ENCODE measurements at places on chromosomes 1 and 21.

- DNase-seq = no peak
Observed at GRCh38 chr1:207755846-207756693, 4.2 kb downstream of the CD46 start.

DNA sequence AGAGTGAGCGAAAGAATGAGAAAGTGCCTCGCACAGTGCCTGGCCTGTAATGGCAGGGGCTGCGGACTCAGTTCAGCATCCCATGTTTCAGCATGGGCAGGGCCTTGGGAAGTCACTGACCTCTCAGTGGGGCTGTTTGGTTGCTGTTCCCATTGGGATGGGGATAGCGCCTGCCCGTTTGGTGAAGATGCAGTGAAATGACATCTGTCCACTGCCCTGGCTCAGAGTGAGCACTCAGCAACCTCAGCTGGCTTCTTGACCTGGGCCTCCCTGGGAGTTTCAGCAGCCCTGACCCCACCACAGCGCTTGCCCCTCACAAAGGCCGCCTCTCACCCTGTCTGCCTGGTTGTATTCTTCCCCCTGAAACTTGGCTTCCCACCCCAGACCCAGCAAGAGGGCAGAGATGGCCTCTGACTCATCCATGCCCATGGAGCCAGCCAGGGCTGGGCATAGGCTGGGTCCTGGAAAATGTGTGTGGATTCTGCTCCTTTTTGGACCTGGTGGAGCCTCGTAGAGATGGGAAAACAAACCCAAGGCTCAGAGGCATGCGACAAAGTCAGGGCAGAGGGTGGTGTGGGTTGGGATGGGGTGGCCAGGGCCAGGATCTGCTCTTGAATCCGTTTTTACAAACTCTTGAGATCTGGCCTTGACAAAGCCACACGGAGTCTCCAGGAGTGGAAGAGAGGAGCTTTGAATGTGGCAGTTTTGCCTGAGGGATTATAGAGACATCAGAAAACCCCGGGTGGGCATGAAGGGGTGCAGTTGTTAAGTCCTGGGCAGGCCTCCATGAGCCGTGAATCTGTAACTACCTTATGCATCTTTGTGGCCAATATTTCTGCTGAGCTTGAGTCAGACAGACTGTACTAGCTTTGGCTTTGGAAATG is 1.2 kb downstream of the XKR8 start:
- DNase-seq = no peak

GRCh38 chr1:82218846-82219245 is 418.1 kb downstream of the ADGRL2 start:
- no peak for DNase-seq

DNA sequence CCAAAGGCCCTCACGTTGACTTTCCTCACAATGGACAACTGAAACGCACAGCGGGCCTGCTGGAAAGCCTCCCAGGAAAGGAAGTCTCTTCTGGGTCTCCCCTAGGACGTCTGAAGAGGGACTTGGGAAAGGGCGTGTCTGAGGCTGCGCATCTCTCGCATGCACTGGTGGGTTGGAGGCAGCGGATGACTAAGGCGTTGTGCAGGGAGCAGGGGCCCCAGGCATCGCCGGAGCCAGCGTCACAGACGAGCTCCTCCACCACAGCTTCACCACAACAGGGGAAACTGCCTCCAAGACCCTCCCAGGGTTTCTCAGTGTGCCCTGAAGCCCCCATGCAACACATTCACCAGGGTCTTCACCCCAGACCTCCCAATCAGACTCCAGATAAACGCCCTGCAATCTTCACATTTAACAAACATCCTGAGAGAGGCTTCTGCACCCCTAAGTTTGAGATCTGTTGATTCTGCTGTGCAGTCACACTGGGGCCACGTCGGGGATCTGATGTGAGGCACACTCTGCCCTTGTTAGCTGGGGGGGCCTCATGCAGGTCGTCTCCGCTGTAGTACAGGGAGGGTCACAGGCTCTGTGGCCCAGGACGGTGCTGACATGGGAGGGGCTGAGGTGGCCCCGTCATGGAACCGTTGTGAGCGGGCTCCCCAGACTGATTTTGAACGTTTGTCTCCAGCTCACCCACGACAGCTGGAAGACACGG is 7.0 kb upstream of the TFF1 start:
- DNase-seq = no peak

GRCh38 chr1:205396967-205397616 is 24.8 kb downstream of the LEMD1 start:
- DNase-seq = no peak

- DNase-seq = no peak
Observed at GRCh38 chr21:32140151-32140550, 138.7 kb downstream of the MIS18A start.

- DNase-seq = no peak
Observed at GRCh38 chr21:22691658-22692057, 1693.4 kb downstream of the NCAM2 start.

DNA sequence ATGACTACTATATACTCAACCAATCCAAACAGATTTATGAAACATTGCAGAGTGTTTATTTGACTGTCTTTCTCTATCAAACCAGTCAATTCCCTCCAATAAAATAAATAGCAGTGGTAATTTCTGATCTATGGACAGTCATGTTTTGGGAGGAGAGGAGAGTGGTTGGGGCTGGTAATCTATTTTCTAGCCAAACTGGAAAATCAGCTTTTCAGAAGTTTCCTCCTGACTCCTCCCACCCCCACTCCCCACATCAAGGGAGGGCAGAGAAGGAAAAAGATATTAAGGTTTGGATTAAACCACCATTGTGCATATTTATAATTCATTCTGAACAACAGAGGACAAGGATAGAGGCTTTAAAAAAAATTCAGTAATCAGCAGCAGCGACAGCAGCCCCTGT is 69.4 kb upstream of the SOX13 start:
- no peak for DNase-seq

GRCh38 chr1:1087351-1088028 is 13.4 kb upstream of the RNF223 start:
- DNase-seq = no peak

DNA sequence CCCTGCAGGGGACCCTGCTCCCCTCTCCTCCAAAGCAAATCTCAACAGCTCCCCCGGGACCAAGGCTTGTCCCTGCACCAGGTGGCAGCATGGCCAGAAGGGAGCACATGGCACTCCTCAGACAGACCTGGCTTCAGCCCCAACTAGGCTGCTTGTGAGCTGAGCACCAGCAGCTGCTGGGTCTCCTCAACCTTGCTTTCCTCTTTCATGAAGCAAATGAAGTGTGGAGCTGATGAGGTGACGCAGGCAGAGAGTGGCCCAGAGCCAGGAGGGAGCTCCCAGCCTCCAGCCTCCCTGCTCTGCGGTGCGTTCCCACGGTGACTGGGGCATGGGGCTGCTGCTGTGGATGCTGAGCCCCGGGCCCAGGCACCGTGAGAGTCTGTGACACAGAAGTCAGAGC is 34.0 kb downstream of the MEGF6 start:
- no peak for DNase-seq

- no peak for DNase-seq
Observed at GRCh38 chr1:17191990-17192242, 13.0 kb upstream of the PADI1 start.

- DNase-seq = no peak
Observed at GRCh38 chr1:85088408-85088784, 40.1 kb upstream of the MCOLN3 start.

GRCh38 chr1:93735722-93736121 is 54.1 kb upstream of the BCAR3 start:
- no peak for DNase-seq

DNA sequence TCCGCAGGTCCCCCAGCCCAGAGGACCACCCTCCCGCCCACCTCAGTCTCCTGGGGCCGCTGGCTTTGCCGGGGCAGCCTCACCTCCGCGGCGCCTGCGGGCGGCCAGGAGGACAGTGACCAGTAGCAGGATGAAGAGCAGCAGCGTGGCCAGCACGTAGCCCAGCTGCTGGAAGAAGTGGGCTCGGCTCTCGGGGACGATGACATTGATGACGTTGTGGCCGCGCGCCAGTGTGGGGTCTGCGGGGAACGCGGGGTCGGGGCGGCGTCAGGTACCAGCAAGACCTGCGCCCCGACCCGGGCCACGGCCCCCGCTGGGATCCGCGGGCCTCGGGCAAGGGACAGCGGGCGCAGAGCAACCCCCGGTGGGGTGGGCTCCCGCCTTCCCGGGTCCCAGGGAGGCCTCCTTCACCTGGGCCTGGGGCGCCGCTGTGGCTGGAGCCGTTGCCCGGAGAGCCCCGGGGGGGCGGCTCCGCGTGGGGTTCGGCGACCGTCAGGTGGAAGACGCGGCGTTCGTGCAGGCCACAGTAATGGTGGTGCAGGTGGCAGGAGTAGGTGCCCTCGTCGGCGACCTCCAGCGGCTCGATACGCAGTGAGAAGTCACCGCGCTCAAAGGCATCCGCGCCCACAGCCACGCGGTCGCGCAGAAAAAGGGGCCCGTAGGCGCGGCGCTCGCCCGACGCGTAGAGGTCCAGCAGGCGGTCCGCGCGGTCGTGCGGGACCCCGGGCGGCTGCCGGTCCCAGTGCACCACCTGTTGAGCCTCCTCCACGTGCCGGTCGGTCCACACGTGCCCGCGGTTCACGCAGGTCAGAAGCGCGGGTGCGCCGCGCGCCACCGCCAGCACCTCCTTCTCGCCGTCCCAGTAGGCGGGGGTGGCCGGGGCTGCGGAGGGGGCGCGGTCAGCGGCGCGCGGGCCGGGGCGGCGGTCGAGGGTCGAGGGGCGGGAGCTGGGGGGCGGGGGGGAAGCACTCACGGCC is 3.8 kb downstream of the MXRA8 start:
- no peak for DNase-seq

DNA sequence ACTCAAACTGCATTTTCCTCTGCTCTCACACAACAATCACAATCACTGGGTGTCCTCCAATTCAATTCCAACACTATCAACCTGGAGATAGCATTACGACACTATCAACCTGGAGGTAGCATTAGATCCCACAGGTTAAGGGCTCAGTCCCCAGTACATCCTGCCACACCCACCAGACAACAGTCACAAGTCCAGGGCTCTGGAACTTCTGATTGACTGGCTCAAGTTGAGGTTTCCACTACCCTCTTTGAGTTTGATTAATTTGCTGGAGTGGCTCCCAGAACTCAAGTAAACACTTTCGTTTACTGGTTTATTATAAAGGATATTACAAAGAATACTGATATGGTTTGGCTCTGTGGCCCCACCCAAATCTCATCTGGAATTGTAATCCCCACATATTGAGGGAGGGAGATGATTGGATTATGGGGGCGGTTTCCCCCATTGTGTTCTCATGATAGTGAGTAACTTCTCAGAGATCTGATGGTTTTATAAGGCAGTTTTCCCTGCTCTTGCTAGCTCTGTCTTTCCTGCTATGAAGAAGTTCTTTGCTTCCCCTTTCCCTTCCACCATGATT is 49.6 kb upstream of the ARHGAP29 start:
- DNase-seq = no peak

DNA sequence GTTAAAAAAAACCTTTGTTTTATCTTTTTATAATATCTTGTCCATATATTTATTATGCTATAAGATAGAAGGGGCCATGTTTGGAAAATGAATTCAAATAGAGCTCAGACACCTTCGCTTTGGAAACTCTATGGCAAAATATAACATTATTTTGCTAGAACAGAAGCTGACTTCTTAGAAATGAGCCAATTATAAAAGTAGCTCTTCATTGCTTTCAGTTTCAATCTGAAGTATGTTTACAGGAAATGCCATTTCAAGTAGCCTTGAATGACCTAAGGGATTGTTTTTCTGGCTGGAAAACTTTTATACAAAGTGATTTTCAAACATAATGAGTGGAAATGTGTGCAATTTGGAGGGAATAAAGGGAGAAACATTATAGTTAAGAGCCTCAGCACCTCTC is 37.8 kb upstream of the GBP5 start:
- no peak for DNase-seq

DNA sequence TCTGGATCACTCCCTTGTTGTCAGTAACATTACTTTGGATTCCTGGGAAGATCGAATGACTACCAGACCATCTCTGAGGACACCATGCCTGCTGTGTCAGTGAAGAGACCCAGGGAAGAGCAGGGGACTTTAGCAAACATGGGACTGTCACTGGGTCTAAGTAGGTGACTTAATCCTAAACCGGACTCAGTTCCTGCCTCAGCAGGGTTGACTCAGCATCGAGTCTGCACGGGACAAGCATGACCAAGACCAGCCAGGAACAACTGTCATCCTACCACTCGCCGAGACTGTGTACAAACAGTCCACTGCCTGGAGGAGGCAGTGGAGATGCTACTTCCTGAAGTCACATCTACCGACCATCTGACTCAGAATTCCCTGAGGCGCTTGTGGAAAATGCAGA is 53.2 kb upstream of the RAB4A start:
- DNase-seq = no peak

DNA sequence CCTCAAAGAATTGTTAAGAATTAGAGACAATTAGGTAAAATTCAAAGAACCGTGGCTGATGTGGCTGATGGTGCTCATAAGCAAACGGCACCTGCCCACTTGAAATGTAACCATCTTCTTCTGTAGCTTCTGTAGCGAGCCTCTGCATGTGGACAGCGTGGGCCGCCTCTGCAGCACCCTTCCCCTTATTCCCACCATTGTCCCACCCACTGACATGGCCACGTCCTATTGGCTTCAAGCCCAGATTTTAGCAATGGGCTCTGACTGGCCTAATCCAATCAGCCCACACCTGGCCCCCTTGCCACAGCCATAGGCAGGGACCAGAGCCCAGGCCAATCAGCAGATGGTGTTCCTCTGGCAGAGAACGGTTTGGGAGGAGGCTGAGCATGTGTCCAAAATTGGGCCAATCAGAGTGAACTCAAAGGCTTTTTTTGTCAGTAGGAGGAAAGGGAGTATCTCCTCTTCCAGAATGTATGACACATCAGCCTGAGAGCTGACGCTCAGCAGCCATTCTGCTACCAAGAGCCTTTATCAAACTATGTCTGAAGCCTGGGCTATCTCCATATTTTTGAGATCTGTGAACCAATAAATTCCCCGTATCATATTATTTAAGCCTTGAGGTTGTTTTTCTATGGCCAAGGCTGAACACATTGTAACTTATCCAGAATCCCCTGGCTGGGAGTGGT is 518.5 kb downstream of the SMYD3 start:
- no peak for DNase-seq

DNA sequence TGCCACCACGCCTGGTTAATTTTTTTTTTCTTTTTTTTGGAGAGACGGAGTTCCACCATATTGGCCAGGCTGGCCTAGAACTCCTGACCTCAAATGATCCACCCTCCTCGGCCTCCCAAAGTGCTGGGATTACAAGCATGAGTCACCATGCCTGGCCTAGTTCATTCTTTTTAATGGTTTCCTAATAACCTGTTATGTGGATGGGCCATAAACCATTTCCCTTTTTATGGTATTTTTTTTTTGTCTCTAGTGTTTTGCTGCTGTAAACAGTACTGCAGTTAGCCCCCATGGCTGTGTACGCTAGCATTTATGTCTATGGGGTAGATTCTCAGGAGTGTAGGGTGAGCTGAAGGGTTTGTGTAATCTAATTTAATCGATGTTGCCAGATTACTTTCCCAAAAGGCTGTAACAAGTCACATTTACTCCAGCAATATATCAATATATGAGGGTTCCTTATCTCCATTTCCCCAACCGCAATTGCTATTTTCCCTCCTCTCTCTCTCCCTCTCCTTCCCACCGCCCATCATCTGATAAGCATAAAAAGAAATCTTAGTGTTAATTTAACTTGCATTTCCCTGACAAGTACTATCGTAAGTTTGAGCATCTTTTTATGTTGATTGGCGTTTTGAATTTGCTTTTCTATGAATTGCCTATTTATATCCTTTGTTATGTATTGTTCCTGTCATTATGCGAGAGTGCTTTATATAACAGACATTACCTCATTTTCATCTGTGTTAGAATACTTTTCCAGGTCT is 28.7 kb downstream of the RCSD1 start:
- DNase-seq = no peak
